CD4-positive, alpha-beta T cell treated with Interleukin-15 for 4 hours (primary cell): ENCODE measurements at places on chromosomes 7 and 10.

GRCh38 chr7:70506434-70506833, 625.5 kb upstream of the GALNT17 start:
- no peak for DNase-seq

DNA sequence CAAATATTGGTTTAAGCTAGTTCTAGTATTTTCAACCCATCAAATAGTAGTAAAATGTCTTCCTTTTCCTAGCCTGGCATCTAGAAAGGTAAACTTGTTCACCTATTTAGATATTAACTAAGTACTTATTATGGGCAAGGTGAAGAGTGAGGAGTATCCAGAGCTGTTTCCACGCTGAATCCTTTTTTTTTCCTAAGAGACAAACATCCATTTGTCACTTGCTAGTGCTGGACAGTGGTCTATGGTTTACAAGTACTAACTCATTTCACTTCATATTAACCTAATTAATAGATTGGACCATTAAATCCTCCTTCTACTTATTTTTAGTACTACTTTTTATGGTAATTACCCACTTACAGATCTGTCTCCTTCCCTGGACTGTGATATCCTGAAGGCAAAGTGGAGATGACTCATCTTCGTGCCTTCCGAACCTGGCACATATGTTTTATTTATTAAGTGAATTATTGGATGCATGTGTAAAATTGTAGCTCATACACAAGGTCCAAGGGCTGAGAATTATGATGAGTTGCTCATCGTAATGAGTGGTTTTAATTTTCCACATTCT, 159.6 kb upstream of the IGFBP3 start:
- no peak for DNase-seq

GRCh38 chr10:77819210-77820112, 107.1 kb downstream of the DLG5 start:
- no peak for DNase-seq

GRCh38 chr7:36185756-36186155, 32.7 kb downstream of the EEPD1 start:
- DNase-seq = no peak

DNA sequence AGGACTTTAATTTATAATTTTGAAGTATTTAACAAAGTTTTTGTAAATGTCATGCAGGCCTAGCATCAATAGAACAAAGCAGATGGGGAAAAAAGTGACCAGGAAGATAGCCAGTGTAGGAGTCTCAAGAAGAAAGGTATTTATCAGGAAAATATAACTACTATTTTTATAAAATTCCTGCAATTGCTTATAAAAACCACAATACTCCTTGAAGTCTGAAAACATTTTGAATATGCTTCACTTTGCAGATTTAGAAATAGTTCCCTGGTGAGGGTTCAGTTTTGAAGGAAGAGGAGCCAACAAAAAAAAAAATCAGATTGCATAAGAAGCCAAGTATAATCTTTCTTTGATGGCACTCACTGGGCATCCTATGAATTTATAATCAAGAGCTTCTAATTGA, 34.1 kb downstream of the MTERF1 start:
- DNase-seq = no peak

GRCh38 chr7:12062062-12062461, 149.0 kb upstream of the TMEM106B start:
- DNase-seq = no peak

- DNase-seq = no peak
Observed at GRCh38 chr10:15069230-15069629, 19.3 kb downstream of the ACBD7 start.

DNA sequence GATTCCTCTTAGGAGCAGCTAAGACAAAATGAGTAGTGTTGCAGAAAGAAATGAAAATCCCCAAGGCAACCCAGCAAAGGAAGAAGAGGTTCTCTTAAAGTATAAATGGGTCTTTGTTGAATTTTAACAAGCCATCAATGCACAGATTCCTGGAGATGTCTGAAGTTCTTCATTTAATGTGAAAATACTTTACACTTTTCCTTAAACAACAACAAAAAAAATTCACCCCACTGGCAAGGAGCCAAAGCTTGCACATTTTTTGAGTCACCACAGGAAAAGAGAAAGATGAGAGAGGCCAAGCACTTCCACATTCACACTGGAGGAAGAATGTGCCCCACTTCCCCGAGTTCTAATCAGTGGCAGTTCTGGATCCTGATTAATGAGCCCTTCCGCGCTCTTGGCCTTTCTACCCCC, 286.4 kb upstream of the MEOX2 start:
- no peak for DNase-seq

- DNase-seq = no peak
Observed at GRCh38 chr10:61301575-61301974, 151.6 kb downstream of the TMEM26 start.

- DNase-seq = no peak
Observed at GRCh38 chr7:28937619-28938018, 20.5 kb downstream of the TRIL start.

GRCh38 chr10:88253622-88254021, 329.5 kb downstream of the RNLS start:
- no peak for DNase-seq

DNA sequence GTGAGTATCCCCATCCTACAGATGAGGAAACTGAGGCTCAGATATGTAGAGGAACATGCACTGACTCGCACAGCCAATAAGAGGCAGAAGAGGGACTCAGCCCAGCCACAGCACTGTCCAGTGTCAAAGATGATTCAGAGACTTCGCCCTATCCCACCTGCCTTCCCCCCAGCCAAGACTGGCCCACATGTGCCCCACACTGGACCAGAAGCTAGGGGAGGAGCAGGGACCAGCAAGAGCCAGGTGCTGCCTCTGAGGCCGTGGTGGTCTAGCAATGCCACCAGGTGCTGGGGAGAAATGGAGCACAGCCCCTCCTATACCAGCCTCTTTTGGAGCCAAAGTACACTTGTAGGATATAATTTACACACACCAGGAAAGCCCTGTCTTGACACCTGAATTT, 22.3 kb downstream of the GRID1 start:
- no peak for DNase-seq

DNA sequence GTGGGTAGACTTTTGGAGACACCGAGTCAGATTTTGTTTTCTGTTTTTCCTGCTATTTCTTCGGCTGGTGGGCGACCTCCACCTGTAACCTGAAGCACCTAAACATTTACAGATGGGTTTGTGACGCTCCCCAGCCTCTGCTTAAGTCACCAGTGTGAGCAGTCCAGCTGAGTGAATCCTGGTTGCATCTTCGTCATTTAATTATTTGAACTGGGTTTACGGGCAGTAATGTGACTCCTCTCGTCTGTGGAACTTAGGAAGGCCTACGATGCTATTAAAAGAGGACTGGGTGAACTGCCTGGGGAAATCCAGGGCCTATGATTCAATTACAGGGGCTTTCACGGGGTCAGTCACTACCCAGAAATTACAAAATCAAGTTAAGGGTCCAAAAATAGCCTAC, 52.5 kb downstream of the WNT2 start:
- DNase-seq = no peak

GRCh38 chr7:72042855-72043254, 369.3 kb downstream of the CALN1 start:
- no peak for DNase-seq

DNA sequence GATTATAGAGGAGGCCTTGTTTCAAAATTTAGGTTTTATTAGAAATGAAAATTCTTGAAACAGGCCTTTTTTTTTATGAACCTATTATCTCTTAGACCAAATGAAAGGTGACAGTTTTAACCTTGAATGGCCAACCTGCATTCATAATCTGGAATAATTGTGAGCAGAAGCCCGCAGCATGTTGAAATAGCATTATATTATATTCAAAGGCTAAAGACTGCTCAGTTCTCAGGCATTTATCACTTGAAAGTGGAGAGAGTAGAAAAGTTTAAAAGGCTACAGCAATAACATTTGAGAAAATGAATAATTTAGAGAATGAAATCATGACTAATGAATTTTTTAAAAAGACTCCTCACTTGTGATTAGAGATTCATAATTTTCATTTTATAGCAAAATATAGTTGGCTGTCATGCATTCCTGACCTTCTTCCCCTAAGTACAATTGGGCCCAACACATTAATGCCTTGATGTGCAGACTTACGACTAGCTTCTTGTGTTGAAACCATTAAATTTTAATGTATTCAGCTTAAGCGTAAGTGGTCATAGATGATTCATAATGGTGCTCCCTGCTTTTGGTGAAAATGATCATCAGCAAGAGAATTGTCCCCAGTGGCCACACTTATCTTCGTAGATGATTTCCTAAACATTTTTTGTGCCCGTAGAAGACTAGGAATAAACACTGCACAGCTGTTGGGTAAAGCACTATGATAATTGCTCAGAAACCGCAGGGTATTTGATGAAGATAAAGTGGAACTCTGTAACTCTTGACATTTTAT, 346.6 kb upstream of the BMPER start:
- DNase-seq = no peak

GRCh38 chr7:37481154-37481553, 32.5 kb upstream of the ELMO1 start:
- DNase-seq = no peak

GRCh38 chr10:32095116-32095733, 39.0 kb upstream of the KIF5B start:
- DNase-seq = no peak

DNA sequence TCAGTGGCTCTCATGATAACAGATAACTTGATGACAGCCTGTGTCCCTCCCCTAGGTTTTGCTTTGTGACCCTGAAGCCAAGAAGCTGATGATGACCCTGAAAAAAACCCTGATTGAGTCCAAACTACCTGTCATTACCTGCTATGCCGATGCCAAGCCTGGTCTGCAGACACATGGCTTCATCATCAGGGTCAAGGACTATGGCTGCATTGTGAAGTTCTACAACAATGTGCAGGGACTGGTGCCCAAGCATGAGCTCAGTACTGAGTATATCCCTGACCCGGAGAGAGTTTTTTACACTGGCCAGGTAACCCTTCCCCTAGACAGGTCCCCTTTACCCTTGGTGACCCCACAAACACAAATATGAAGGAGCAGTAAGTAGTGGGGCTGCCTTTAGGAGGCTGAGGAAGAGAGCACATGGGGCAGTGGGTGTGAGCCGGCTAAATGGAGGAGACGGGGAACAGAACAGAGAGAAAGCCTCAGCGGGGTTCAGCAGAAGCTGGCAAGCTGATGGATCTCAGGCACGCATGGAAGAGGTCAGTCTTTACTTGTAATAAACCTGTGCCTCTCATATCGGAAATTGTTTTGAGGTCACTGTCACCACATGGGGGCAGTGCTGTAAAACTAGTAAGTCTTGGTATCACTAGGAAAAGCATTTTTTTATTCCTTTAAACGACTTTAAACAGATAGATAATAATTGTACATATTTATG, 20.2 kb downstream of the PDCD11 start:
- peak; percentile 70 for DNase-seq

DNA sequence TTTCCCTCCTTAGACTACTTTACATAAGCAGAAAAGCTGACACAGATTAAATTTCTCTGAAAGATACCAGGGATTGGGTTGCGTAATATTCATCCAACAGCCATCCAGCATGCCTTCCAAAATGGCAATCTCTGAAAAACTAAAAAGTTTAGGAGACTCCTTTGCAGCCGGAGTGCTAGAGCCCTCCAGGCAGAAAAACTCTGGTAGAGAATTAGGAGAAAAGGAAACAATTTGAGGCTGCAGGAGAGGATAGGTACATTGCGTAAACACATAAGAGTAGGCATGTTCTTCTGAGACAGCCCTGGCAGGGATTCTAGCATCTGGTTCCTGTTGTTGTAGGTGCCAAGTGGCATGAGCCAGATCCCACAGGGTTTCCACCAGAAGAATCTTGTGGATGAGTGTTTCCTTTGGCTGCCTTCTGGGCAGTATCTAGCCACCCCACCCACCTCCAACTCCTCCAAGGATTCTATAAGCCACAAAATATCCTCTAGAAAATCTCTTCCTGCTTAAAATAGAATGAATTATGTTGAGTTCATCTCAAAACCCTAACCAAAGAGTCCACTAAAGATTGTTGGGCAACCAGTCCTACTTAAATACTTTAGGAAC, 402.4 kb downstream of the HGF start:
- no peak for DNase-seq

- no peak for DNase-seq
Observed at GRCh38 chr7:30613366-30614325, 19.0 kb downstream of the GARS1 start.

GRCh38 chr10:3516234-3516922, 268.6 kb downstream of the KLF6 start:
- DNase-seq = no peak

DNA sequence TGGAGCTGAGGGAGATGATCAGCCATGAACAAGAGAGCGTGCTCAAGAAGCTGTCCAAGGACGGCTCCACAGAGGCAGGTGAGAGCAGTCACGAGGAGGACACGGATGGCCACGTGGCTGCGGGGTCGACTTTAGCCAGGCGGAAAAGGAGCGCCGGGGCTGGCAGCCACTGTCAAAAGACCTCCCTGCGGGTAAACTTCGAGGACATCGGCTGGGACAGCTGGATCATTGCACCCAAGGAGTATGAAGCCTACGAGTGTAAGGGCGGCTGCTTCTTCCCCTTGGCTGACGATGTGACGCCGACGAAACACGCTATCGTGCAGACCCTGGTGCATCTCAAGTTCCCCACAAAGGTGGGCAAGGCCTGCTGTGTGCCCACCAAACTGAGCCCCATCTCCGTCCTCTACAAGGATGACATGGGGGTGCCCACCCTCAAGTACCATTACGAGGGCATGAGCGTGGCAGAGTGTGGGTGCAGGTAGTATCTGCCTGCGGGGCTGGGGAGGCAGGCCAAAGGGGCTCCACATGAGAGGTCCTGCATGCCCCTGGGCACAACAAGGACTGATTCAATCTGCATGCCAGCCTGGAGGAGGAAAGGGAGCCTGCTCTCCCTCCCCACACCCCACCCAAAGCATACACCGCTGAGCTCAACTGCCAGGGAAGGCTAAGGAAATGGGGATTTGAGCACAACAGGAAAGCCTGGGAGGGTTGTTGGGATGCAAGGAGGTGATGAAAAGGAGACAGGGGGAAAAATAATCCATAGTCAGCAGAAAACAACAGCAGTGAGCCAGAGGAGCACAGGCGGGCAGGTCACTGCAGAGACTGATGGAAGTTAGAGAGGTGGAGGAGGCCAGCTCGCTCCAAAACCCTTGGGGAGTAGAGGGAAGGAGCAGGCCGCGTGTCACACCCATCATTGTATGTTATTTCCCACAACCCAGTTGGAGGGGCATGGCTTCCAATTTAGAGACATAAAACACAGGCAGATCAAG, 3.3 kb downstream of the GDF2 start:
- no peak for DNase-seq

DNA sequence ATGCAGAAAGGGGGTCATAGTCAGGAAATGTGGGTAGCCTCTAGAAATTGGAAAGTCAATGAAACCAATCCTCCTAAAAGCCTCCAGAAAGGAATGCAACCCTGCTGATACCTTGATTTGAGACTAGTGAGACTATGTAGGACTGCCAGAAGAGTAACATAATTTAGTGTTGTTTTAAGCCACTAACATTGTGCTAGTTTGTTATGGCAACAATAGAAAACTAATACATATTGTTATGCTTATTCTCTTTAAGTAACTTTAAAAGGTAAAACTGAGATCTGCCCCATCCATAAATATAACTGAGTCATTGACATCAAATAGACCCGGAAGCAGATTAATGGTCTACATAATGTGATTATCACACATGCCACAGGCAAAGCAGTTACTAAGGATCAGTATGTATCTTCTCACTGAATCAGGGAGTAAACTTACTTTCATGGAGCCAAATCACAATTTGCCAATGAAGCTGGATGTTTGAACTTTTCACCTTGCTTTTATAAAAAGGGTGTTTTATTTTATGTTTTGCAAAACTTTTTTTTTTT, 146.4 kb upstream of the TMEM106B start:
- no peak for DNase-seq
